Upper lobe of right lung (tissue), 1 donor: ENCODE measurements at places on chromosomes 2 and 18. TPM values are rescaled to one million over a fixed set of nuclear protein-coding genes. Genes with fewer than 3 reads are reported as not detected.

CNTNAP5 gene
- not detected for total RNA-seq

DNA sequence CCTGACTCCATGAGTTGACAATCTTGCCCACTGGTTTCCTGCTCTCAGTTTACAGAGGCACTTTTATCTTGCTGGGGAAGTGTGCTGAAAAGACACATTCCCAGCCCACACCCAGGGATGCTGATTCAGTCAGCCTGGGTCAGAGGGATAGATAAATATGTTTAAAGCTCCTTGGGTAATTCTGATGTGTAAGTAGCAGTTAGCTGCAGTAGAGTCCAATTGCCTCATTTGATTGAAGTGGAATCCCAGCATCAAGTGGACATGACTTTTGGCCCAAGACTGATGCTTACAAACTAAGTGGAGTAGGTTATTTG, 29.4 kb downstream of the PSD4 start:
- no peak for DNase-seq

DNA sequence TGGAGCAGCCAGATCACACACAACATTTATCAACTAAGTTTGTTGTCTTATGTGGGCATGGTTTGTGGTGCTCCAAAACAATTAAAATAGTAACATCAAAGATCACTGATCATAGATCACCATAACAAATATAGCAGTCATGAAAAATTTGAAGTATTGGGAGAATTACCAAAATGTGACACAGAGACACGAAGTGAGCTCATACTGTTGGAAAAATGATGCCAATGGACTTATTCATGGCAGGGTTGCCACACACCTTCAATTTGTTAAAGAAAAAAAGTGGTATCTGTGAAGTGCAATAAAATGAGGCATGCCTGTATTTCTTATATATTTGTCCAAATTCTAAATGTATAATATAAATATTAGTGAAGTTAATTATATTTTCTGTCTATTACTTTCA, 42.9 kb upstream of the CABYR start:
- DNase-seq = no peak

DNA sequence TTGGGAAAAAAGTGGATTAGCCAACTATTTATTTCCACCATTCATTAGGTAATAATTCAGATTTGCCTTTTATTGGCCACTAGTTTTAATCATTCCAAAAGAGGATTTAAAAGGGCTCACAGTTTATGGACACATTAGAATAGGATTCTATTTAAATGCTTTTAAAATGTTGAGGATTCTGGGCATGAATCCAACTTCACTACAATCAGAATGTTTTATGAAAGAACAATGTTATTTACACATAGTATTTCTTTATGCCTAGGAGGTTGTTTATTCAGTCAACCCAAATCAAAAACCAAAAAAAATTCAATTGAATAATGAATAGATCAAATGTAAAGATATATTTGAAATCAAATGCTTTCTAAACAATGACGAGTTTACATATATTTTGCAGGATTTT, 232.2 kb downstream of the GULP1 start:
- no peak for DNase-seq

DNA sequence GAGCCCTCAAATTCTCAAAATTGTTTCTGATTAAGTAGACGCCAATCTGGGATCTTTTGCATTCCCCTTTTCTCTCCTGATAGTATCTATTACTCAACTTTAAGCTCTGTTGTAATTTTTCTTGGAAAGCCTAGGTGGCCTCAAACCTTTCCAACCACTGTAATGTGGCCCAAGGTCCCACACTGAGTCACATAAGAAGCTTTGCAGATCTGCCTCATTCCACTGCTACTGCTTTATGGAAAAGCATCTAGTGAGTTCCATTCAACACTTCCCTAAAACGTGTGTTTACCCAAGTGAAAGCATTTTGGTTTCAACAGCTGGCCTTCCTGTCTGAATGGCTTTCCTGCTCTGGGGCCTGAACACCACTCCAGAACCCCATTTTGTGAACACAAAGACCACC, 493.6 kb upstream of the SPHKAP start:
- DNase-seq = no peak

- no peak for DNase-seq
These were observed 21.3 kb upstream of the CHST9 start for GRCh38 chr18:27206411-27206810.

GRCh38 chr2:163187995-163188655, 349.6 kb upstream of the KCNH7 start:
- no peak for DNase-seq

DNA sequence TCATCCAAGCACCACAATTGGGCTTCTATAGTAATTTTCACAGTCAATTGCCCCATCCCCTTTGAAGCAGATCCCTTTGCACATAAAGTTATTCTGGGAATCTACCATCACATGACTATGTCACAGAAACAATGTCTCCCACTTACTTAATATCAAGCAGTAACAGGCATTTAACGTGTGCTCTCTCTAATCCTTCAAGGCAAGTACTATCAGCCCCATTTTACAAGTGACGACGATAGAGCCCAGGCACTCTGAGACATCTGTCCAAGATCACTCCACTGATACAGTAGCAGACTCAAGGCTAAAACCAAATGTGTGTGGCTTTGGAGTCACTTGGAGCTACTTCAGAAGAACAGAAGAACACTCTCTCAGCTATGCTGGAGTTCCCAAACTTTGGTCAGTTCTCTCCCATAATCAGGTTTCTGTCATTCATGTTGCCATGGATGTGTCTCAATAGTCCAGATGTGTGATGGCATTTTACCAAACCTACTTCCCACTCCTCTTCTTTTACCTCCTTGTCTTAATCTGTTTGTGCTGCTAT, 39.7 kb downstream of the PID1 start:
- DNase-seq = no peak

GRCh38 chr18:24754583-24755253, 294.3 kb downstream of the HRH4 start:
- no peak for DNase-seq

- DNase-seq = no peak
These were observed 165.8 kb downstream of the GPD2 start for GRCh38 chr2:156601855-156602551.

GRCh38 chr2:157261199-157261782, 3.8 kb downstream of the GALNT5 start:
- DNase-seq = no peak

DNA sequence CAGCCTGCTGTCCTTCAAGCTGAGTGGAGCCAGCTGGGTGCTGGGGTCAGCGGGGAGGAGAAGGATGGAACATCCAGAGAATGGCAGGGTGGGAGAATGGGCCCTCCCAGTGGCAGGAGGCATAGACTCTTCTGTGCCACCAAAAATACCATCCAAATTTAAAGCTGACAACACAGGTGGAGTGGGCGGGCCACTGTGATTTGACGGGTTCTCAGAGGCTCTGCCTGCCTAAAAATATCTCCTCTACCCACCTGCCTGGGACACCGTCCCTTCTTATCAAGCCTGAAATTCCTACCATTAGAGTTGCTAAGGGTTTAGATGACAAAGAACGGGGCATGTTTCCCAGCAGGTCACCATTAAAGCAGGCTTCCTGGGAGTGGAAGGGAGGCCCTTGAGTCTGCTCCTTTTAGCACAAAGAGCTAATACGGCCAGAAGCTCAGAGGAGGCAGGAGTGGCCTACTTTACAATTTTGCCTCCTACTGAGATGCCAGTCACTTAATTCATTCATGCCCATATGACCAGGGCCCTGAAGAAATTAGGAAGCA, 19.8 kb upstream of the MARCHF4 start:
- DNase-seq = no peak
